ENCODE measurements at places on chromosomes 1 and 21. TPM values are rescaled to one million over a fixed set of nuclear protein-coding genes. Genes with fewer than 3 reads are reported as not detected.

The ATP6V1G3 gene
- total RNA-seq: not detected

The LPAR3 gene
- total RNA-seq: 1.5 TPM

The LRRC38 gene
- total RNA-seq: not detected

The CA6 gene
- not detected for total RNA-seq

The HTR6 gene
- not detected for total RNA-seq

The GPR3 gene
- not detected for total RNA-seq

The LRRC71 gene
- 0.66 TPM for total RNA-seq

DNA sequence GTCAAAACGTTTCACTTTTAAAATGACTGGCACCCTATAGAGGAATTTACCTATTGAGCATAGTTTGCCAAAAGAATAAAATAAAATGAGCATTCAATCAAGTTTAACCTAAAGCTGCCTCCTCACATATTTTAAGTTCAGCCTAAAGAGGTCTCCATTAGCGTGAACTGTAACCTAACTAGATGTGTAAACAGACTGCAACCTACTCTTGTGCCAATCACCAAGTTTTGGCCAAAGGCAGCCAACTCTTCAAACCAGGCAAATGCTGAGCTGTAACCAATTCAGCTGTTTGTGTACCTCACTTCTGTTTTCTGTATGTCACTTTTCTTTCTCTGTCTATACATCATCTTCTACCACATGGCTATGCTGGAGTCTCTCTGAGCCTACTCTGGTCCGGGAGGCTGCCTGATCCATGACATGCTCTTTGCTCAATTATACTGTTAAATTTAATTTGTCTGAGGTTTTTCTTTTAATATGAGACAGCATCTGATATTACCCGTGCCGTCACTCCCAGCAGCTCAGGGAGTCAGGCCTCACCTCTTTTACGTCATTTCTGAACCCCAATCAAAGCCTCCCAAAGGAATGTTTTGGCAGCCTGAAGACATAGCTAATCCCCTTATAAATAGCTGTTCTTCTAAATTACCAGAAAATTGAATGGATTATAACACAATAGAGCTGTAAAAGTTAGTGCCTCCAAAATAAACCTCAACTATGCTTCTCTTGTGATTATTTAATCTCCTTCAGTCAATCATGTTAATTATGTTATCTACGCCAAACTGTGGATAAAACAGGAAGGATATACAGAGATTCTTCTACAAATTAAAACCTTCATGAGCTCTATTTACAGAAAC lies 81.0 kb upstream of the NR5A2 start:
- no peak overlapping the region for H3K27ac ChIP-seq
- no peaks in the 10 kb centered on the region for H3K36me3 ChIP-seq
- H3K4me3 ChIP-seq: no peak overlapping the region
- no peak for DNase-seq
- no peaks in the 10 kb centered on the region for H3K4me1 ChIP-seq

DNA sequence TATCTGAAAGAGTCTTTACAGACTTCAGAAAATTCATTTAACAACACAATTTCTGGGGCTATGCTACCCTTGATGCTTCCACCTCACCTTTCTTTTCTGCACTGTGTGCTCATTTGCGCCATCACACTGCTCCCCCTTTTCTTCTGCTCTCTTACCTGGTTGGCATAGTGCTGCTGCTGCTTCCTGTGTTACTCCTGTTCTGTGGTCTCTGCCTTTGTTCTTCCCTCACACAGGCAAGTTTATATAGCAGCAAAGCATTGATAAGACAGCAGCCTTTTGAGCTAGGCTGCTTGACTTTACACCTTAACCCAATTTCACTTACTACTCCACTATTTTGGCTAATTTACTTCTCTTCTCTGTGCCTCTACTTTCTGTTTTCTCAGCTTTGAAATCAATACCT lies 18.3 kb downstream of the SGIP1 start:
- H3K4me1 ChIP-seq: no peaks in the 10 kb centered on the region
- H3K4me3 ChIP-seq: no peak overlapping the region
- DNase-seq: no peak
- H3K27ac ChIP-seq: no peak overlapping the region
- H3K36me3 ChIP-seq: no peaks in the 10 kb centered on the region

- no peaks in the 10 kb centered on the region for H3K4me1 ChIP-seq
- no peak overlapping the region for H3K27ac ChIP-seq
- no peak for DNase-seq
- H3K4me3 ChIP-seq: no peak overlapping the region
- no peaks in the 10 kb centered on the region for H3K27me3 ChIP-seq
- H3K36me3 ChIP-seq: no peaks in the 10 kb centered on the region
Measured at GRCh38 chr1:194298007-194298598, 1111.7 kb upstream of the B3GALT2 start.

GRCh38 chr21:34897828-34898227 lies 151.3 kb downstream of the RUNX1 start:
- no peaks in the 10 kb centered on the region for H3K27me3 ChIP-seq
- no peak for DNase-seq
- H3K4me3 ChIP-seq: no peak overlapping the region

- H3K4me3 ChIP-seq: no peak overlapping the region
- no peaks in the 10 kb centered on the region for H3K36me3 ChIP-seq
Measured at GRCh38 chr1:221783936-221784335, 42.0 kb upstream of the DUSP10 start.

GRCh38 chr21:31577271-31577670 lies 82.2 kb upstream of the SOD1 start:
- H3K27me3 ChIP-seq: no peaks in the 10 kb centered on the region
- no peaks in the 10 kb centered on the region for H3K36me3 ChIP-seq
- no peak overlapping the region for H3K27ac ChIP-seq
- H3K4me1 ChIP-seq: no peaks in the 10 kb centered on the region

- no peak overlapping the region for H3K4me3 ChIP-seq
- DNase-seq: no peak
- no peak overlapping the region for H3K27ac ChIP-seq
- peaks cover 4% of the 10 kb centered on the region for H3K4me1 ChIP-seq
- H3K36me3 ChIP-seq: no peaks in the 10 kb centered on the region
Measured at GRCh38 chr1:198560161-198560560, 19.7 kb upstream of the ATP6V1G3 start.
